Fibroblast of skin of right biceps (primary cell): ENCODE measurements at places on chromosomes 5 and 9.

GRCh38 chr5:151030379-151030778 lies 10.0 kb downstream of the GPX3 start:
- DNase-seq: no peak

DNA sequence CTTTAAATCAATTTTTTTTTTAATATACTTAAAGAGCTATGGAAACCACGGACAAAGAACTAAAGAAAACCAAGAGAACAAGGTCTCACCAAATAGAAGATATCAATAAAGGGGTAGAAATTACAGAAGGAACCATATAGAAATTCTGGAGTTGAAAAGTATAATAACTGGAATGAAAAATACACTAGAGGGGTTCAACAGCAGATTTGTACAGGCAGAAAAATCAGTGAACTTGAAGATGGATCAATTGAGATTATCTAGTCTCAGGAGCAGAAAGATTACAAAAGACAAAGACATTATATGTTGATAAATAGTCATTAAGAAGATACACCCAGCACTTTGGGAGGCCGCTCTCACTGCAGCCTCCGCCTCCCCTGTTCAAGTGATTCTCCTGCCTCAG lies 56.1 kb downstream of the GAPVD1 start:
- no peak for DNase-seq

DNA sequence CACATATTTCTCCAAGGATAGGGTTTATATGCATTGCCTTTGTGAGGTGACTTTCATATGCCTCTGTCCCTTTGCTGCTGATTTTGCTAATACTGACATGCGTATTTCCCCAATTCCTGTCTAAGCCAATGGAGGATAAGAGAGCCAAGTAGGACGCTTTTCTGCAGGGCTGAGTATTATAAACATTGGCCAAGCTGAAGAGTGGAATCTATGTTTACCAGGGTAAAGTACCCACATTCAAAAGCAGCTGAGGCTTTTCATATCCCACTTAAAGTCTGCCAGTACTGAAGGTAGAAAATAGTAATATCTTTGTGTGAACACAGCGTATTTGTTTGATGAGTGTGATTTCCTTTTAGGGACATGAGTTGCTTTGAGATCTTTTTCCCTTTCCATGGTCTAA lies 128.8 kb upstream of the GPR151 start:
- no peak for DNase-seq

GRCh38 chr5:176414704-176415103 lies 1.6 kb downstream of the CLTB start:
- DNase-seq: no peak

DNA sequence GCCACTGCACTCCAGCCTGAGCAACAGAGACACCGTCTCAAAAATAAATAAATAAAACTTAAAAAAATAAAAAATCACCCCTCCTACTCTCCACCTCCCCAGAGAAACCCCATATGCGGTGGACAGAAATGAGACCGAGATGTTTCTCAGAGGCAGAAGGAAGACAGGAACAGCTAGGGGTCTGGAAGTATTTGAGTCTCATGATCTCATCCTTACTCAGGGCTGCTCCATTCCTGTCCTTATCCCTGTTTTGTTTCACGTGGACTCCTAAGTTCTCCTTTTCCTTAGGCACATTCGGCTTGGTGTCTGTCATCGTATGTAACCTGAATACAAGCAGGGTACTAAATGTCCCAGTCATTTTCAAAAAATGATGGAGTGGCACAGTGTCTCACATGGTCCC lies 76.1 kb downstream of the C9orf50 start:
- peak; percentile 80 for DNase-seq

DNA sequence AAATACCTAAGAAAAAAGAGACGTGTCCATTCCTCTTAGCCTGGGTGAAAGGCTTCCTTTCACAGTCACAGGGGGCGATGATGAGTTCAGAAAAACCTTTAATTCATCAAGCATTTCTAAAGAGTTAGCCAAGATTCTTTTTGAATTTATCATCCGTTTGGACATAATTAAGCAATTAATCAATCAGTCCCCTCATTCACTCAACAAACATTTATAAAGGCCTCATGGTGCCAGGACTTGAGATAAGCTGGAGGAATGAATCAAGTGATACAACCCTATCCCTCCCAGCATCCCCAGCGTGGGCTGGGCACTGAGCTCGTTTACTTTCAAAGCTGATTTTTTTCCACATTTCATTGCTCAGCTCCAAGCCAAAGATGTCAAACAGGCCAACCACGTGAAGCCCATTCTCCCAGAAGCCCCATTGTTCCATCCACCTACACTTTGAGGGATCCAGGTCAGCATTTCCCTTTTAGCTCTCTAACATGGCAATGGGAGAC lies 140.5 kb downstream of the SLIT3 start:
- peak; percentile 63 for DNase-seq

GRCh38 chr9:91865041-91865440 lies 85.0 kb downstream of the ROR2 start:
- DNase-seq: no peak

DNA sequence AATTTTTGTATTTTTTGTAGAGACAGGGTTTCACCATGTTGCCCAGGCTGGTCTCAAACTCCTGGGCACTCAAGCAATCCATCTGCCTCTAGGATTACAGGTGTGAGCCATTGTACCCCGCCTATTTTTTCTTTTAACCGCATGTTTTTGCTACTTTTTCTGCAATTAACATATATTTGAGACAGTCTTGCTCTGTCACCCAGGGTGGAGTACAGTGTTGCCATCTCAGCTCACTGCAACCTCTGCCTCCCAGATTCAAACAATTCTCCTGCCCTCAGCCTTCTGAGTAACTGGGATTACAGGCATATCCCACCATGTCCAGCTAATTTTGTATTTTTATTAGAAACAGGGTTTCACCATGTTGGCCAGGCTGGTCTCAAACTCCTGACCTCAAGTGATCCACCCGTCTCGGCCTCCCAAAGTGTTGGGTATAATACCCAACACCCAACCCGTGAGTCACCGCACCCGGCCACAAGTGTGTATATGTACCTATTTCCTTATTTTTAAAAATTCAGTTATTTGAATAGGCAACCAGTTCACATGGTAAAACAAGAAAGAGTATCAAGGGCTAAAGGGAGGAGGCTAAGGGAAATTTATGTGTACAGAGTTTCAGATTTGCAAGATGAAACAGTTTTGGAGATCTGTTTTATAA lies 13.3 kb downstream of the PHAX start:
- DNase-seq: no peak

DNA sequence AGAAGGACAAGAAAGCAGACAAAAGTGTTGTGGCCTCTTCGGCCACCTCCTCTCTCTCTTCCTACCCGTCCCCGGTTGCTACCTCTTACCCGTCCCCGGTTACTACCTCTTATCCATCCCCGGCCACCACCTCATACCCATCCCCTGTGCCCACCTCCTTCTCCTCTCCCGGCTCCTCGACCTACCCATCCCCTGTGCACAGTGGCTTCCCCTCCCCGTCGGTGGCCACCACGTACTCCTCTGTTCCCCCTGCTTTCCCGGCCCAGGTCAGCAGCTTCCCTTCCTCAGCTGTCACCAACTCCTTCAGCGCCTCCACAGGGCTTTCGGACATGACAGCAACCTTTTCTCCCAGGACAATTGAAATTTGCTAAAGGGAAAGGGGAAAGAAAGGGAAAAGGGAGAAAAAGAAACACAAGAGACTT lies 2.4 kb downstream of the EGR1 start:
- DNase-seq: peak; percentile 21

DNA sequence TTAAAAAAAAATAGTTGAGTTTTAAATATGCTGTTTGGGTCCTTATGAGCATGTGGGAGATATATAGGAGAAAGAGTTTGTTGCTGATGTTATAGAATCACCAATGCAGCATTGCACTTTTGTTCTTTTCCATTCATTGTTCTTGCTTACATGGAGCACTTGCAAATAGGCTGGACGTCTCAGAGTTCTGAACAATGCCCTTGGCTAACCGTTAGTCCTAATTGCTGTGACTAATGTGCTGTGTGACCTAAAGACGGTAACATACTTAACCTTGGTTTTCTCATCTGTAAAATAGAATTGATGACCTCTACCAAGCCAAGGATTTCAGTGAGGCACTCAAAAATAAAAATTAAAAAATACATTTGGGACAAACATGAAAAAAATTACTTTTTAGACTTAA lies 29.8 kb downstream of the PIK3R1 start:
- DNase-seq: no peak

DNA sequence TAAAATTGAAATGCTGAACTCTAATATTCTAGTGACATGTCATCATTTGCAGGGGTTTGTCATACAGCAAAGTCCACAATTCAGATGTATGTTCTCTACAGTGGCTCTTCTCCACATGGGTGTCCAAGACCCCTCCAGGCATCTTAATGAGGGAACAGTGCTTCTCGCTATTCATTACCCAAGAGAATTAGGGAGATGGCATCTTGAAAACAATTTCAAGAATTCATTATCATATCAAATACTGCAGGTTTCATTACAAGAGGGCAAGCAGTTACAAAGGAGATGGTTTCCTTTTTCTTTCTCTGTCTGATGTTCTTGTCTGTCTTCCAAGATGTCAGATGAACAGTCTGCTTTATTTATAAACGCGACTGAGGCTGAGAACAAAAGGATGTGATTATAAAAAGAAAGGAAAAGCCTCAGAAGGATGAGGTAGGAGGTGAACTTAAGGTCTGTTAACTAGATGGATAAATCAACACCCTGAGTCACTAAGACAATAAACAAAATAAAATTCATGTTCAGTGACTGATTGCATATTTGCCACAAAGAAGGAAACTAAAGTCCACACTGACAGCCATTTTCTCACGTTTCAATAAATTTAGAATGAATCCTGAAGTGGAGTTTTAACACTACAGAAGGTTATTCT lies 326.7 kb upstream of the EFNA5 start:
- DNase-seq: peak; percentile 26

DNA sequence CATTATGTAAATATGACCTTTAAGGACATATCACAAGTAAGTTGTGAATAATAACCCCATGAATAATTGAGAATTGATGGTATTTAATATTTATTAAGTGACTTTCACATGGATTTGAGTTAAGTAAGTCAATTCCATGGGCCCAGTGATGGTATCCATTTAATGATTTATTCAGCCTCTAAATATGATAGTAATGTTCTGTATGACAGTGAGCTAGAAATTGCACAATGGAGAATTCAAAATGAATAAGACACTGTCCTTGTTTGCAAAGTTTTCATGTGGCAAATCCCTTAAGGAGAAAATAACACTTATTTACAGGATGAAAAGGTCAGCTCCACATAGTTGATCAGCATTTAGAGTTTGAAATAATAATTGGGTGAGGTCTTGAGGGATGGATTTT lies 160.7 kb downstream of the PDE4D start:
- DNase-seq: no peak

DNA sequence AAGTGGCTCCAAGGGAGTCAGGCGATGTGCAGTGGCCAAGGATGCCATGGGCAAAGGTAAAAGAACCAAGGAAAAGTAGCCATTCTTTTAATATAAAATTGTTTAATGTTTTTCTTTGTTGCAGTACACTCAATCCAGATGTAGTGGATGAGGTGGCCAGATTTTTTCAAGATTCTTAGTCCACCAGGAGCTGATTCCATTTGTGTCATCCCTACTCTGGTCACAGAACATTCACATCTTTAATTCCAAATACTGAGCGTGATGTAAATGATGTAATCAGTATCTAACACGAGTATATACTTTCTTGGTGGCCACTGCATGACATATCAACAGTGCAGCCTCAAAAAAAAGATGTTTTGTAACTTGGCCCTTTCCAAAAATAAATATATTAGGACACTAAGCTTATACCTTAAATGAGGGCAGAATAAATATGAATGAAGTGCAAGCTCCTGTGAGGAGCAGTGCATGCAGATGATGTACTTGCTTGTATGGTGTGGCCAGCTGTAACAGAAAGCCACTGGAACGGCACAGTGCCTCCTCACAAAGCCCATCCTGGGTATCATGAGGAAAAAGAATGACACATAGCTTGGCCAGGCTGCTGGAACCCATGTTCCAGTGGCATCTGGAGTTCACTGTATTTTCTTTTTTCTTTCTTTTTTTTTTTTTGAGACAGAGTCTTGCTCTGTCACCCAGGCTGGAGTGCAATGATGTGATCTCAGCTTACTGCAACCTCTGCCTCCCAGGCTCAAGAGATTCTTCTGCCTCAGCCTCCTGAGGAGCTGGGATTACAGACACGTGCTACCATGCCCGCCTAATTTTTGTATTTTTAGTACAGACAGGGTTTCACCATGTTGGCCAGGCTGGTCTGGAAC lies 6.5 kb upstream of the SPATA24 start:
- DNase-seq: no peak

DNA sequence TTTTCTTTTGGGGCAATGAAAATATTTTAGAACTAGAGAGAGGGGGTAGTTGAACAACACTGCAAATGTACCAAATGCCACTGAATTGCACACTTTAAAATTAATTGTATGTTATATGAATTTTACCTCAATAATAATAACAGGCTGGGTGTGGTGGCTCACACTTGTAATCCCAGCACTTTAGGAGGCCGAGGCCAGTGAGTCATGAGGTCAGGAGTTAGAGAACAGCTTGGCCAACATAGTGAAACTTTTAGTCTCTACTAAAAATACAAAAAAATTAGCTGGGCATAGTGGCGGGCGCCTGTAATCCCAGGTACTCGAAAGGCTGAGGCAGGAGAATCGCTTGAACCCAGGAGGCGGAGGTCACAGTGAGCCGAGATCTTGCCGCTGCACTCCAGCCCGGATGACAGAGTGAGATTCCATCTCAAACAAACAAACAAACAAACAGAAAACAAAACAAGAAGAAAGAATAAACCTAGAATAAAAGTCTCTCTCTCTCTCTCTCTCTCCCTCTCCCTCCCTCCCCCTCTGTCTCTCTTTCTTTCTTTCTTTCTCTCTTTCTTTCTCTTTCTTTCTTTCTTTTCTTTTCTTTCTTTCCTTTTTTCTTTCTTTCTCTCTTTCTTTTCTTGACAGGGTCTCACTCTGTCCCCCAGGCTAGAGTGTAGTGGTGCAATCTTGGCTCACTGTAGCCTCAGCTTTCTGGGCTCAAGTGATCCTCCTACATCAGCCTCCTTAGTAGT lies 91.1 kb downstream of the BASP1 start:
- no peak for DNase-seq

DNA sequence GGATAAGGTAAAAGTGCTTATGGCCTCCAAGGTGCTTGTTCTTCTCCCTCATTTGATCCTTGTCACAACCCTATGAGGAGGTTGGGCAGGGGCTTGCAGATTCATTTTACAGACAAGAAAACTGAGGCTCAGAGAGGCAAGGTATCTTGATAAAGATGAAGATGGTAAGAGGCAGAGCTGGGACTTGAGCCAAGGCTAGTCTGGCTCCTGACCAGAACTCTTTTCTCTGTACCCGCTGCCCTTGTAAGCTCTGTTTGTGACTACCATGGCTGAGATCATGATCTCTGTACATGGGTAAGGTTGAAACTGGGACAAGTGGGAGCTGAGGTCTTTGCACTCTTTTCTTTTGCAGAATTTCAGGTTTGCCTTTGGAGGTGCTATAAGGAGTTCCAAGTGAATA lies 33.6 kb downstream of the SEC61B start:
- DNase-seq: no peak

GRCh38 chr5:142871363-142872193 lies 101.4 kb downstream of the ARHGAP26 start:
- DNase-seq: no peak
